Kidney (tissue), 22 donors: ENCODE measurements at places on chromosomes 3 and 15. TPM values are rescaled to one million over a fixed set of nuclear protein-coding genes. Genes with fewer than 3 reads are reported as not detected.

The CELSR3 gene
- 2.0 TPM for total RNA-seq

DNA sequence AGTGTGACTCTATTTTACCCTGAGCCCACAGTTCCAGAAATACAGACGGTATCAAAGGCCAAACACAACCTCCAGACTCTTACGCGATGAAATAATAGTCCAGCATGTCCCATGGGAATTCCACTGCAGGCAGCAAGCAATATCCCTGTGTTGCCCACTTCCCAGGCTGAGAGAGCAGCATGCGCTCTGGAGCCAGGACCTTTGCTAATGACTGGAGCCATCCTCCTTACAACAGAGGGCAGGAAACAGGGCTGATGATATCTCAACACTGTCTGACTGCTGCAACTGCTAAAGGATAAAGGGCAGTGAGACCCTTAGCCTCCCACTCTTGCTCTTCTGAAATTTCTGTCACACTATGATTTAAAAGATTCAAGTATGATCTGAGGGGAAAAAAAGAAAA lies 34.8 kb downstream of the MCF2L2 start:
- no peaks in the 10 kb centered on the region for H3K36me3 ChIP-seq
- H3K27me3 ChIP-seq: no peaks in the 10 kb centered on the region
- H3K4me3 ChIP-seq: peak overlapping the region; percentile 7
- no peak overlapping the region for H3K27ac ChIP-seq
- DNase-seq: no peak

GRCh38 chr3:59631482-59631881 lies 581.7 kb upstream of the CFAP20DC start:
- H3K4me3 ChIP-seq: no peak overlapping the region
- no peaks in the 10 kb centered on the region for H3K27me3 ChIP-seq
- no peak for DNase-seq
- H3K36me3 ChIP-seq: no peaks in the 10 kb centered on the region

DNA sequence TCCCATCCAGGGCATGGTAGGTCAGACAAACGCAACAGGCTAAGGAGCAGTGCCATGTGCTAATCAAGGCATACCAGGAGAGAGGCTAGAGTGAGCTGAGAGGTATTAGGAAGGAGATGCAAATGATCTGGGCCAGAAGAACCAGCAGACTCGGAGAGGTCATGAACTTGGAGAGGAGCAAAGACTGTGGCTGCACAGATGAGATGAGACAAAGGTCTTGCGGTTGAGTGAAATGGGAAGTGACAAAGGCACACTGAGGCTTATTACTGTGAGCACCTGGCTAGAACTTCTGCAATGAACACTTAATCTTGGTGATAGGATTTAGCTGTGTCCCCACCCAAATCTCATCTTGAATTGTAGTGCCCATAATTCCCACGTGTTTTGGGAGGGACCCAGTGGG lies 380.2 kb downstream of the ULK4 start:
- no peak overlapping the region for H3K4me3 ChIP-seq
- H3K36me3 ChIP-seq: no peaks in the 10 kb centered on the region
- no peaks in the 10 kb centered on the region for H3K4me1 ChIP-seq
- H3K27me3 ChIP-seq: no peaks in the 10 kb centered on the region
- DNase-seq: no peak

The KBTBD13 gene
- total RNA-seq: 0.06 TPM

DNA sequence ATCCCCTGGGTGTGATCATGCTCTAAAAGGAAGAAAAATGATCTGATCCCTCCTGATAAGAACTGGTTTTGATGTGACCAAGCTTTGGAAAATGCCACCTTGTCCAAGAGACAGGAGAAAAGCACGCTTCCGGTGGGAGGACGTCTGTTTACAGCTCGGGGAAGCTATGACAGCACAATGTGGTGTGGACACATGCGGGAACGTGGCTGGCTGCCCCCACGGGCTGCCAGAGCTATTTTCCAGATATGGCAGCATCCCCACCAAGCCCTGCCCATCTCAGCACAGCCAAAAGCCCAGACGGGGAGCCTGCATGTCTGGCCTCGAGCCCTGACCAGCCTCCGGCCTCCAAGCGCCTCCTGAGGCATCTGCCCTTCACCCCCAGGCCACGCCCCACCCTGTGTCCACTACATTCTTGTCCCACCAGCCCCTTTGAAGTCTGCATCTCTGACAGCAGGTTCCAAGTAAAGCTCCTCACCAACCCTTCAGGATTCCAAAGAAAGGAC lies 63.2 kb upstream of the HRH1 start:
- H3K27ac ChIP-seq: no peak overlapping the region
- no peak for DNase-seq
- peaks cover under 1% of the 10 kb centered on the region for H3K27me3 ChIP-seq
- no peak overlapping the region for H3K4me3 ChIP-seq

The LRRIQ4 gene
- not detected for total RNA-seq

DNA sequence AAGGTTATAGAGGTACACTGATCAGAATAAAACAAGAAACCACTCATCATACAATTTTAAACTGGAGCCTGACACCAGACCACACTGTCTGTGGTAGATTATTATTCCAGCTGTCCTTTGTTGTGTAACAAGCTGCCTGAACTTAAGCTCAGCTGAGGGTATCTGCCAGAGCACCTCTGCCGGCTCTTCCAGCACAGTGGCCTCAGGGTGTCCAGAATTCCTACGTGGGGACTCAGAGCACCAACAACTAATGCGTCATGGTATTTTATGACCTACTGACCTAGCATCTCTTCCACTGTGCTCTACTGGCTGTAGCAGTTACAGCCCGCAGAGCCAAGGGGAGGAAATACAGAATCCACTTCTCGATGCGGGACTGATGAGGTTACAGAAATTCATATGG lies 15.6 kb upstream of the RAF1 start:
- no peaks in the 10 kb centered on the region for H3K4me1 ChIP-seq
- no peaks in the 10 kb centered on the region for H3K27me3 ChIP-seq
- H3K4me3 ChIP-seq: no peak overlapping the region
- H3K27ac ChIP-seq: no peak overlapping the region
- no peaks in the 10 kb centered on the region for H3K36me3 ChIP-seq

DNA sequence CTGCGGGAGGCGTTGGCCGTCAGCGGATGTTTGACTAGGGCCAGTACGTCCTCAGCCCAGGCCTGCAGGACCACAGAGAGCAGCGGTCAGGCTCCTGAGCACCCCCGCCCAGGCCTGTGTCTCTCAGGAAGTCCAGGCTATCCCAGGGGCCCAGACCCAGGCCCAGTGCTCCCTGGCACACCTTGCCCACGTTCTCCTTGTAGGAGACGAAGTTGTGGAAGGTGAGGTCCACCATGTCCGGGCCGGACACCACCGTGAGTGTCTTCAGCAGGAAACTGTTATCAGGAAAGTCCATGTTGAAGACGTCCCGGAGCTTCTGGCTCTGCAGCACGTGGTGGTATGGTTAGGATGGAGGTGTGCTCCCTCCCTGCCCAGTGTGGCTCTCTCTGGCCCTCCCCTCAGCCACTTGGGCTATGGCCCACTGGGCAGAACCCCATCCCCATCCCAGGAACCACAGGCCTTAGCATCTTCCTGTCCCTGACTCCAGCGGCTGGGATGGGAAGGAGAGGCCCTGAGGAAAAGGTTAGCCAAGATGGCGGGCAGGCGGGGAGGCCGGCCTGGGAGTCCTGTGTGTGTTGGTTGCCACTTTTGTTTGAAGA lies 5.3 kb downstream of the PLCB2 start:
- no peak for DNase-seq
- H3K27me3 ChIP-seq: no peaks in the 10 kb centered on the region
- no peaks in the 10 kb centered on the region for H3K36me3 ChIP-seq

GRCh38 chr15:93152360-93152759 lies 63.3 kb upstream of the RGMA start:
- no peaks in the 10 kb centered on the region for H3K27me3 ChIP-seq
- H3K36me3 ChIP-seq: no peaks in the 10 kb centered on the region
- no peak overlapping the region for H3K4me3 ChIP-seq

The CEMIP gene
- total RNA-seq: 0.57 TPM
